WERI-Rb-1 (cell line): ENCODE measurements at places on chromosomes 5 and 9.

DNA sequence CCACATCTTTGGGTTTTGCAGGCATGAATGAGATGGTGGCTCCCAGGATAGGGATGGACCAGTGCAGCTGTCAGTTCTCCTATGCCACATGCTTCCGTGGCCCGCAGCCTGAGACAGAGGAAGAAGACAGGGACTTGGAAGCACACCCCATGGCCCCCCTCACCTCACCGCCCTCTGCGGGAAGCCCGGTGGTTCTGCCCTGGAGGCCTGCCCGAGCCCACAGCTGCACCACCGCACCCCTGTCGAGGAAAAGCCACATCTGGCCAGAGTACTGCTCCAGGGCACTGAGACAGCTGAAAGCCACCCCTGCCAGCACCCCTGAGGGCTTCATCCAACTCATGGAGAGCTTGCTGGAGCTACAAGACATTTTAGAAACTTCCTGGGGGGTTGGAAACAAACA is 7.6 kb upstream of the TRMT10B start:
- DNase-seq = no peak

GRCh38 chr9:132973713-132974112 is 4.8 kb upstream of the GFI1B start:
- peak; percentile 46 for DNase-seq

GRCh38 chr9:71858812-71859211 is 52.2 kb downstream of the ABHD17B start:
- no peak for DNase-seq

- DNase-seq = peak; percentile 78
Measured at GRCh38 chr5:6601271-6601670, 31.6 kb downstream of the NSUN2 start.

DNA sequence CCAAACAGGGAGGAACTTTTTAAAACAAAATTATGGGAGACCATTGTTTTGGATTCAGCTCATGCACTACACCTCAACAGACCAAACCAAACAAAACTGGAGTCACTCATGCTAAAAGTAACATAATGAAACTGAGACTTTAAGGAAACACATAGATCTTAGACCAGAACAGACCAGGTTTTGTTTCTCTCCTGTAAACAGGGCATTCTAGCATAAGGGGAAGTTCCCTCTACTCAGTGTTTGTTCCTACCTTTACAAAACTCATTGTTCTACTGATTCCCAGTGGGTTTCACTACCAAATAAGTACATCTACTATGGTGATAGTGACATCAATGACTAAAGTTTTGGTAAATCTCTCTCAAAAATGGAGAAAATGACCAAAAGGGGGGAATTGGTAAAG is 1103.6 kb upstream of the EDIL3 start:
- DNase-seq = no peak

GRCh38 chr5:124658867-124659557 is 87.4 kb downstream of the ZNF608 start:
- DNase-seq = no peak

DNA sequence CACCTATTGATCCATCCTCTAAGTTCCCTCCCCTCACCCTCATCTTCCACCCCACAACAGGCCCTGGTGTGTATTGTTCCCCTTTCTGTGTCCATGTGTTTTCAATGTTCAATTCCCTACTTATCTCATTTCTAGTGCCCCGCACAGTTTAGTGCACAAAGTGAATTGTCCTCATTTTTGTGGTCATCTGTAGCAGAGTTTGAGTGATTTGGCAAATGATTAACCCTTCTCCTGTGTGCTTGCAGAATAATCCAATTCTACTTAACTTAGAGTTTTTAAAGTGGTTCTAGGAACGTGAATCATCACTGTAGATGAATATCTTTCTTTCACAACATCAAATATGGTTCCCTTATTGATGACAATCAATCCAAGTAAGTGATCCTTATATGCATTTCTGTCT is 6.3 kb upstream of the HAPLN1 start:
- no peak for DNase-seq
